Thyroid gland (tissue), 4 donors: ENCODE measurements at places on chromosomes 2 and 18. TPM values are rescaled to one million over a fixed set of nuclear protein-coding genes. Genes with fewer than 3 reads are reported as not detected.

GRCh38 chr2:26672112-26672817 lies 20.3 kb upstream of the KCNK3 start:
- no peak for DNase-seq

DNA sequence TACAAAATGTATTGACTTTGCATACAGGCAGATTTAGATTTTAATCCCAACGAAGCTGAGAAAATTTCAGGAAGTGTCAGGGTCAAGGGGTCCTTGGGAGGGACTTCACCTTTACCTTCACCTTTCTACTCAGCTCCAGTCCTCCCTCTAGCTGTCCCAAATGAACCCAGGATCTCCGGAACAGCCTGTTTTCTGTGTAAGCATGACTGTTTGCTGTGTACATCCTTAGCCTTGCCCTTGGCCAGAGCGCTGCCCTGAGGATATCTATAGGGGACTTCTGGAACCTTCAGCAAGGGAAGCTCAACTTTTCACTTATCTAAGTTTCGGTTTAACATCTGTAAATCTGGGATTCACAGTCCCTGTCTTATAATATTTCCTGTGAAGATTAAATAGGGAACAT lies 246.8 kb upstream of the ST6GAL2 start:
- DNase-seq, result no peak

DNA sequence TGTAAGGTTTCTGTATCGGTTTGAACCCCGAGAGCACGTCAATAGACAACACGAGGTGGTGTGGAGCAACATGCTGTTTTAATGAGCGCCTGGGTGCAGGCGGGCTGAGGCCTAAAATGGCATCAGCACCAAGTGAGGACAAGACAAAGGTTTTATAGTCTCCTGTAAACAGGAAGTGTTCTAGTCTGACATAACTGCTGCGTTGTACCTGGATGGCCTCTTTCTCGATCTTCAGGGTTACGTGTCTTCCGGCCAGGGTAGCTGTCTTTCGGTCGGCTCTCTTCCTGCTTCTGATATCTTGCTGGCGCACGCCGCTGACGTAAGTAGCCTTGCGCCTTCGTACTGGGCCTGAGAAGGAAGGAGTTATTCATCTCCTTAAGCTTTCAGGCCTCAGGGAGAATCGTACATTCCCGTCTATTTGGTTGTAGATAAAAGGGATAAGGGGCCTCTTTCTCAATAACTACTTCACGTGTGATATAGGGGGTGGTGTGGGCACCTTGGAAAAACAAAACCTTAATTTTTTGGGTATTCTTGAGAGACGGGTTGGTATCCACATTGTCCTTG lies 53.5 kb downstream of the KYNU start:
- no peak for DNase-seq

GRCh38 chr2:19292007-19292406 lies 66.4 kb downstream of the OSR1 start:
- DNase-seq, result no peak

ZSWIM2 gene
- total RNA-seq, result not detected

PLB1 gene
- total RNA-seq, result 1.2 TPM
